Kasumi-1 (cell line): ENCODE measurements at places on chromosomes 7 and 10.

- no peak for DNase-seq
Observed at GRCh38 chr10:95236068-95236903, 42.2 kb downstream of the ACSM6 start.

- peak; percentile 53 for DNase-seq
Observed at GRCh38 chr7:38748056-38748610, 117.0 kb upstream of the AMPH start.

DNA sequence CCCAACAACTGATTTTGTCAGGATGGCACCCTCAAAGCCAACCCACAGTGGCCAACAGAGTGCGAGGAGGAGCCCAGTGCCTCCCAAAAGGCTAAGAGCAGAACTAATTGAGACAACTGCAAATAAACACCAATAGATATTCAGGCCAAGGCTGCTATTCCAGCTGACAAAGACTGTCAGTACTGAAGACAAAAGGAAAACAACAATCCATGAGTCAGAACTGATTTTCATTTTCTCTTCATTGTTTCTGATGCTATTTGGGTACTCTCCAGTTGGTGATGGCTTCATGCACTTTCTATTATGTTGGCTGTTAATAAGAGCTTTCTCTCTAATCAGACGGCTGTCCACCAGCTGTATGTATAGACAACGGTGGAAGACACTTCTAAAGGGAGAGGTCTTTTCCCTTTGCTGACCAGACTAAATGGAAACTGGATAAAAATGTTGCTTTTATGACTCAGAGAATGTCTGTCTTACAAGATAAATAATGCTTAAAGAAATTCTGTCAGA, 515.9 kb downstream of the PARD3 start:
- DNase-seq: no peak

- DNase-seq: no peak
Observed at GRCh38 chr10:25175527-25176420, 973 bp downstream of the GPR158 start.

- no peak for DNase-seq
Observed at GRCh38 chr10:132889556-132889955, 52.8 kb downstream of the CFAP46 start.

DNA sequence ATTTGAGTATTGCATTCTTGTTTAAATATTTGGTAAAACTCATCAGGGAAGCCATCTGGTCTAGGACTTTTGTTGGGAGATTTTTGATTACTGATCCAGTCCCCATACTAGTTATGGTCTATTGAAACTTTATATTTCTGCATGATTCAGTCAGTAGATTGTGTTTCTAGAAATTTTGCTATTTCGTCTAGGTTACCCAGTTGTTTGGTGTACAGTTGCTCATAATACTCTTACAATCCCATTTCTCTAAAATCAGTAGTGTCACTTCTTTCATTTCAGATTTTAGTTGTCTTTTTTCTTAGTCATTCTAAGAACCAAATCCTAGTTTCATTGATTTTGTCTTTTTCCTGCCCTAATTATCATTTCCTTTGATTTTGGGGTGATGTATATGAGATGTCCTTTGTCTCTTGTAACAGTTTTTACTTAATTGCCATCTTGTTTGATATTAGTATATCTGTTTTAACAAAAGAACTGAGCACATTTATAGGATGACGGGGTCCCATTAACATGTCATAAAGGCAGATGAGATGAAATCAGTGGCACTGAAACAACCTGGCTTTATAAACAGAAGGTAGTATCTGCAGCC, 7.9 kb downstream of the MALSU1 start:
- no peak for DNase-seq

DNA sequence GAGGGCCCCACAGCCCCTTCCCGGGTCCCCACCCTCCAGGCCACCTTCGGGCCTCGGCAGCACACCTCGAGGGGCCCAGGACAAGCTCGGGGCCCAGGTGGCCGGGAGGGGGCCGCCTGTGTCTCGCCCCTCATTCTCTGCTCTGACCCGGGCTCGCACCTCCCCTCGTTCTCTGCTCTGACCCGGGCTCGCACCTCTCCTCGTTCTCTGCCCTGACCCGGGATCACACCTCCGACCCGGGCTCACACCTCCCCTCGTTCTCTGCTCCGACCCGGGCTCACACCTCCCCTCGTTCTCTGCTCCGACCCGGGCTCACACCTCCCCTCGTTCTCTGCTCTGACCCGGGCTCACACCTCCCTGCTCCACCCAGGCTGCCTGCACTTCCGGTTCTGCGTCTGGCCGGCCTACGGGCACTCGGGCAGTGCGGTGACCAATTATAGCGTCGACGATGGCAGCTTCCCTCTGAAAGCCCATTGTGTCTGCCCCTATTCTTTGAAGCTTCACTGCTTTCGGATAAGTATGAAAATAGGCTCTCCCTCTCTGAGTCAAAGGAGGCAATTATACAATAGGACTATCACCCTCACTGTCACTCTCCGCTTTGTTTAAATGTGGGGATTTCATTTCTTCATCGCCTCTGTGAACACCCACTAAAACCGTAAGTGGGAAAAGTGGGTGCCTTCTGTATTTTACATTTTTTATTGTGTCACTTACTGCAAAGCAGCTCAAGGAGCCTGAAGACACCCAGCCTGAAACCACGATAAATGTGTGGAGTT, 457.4 kb downstream of the DNAJB6 start:
- DNase-seq: no peak

DNA sequence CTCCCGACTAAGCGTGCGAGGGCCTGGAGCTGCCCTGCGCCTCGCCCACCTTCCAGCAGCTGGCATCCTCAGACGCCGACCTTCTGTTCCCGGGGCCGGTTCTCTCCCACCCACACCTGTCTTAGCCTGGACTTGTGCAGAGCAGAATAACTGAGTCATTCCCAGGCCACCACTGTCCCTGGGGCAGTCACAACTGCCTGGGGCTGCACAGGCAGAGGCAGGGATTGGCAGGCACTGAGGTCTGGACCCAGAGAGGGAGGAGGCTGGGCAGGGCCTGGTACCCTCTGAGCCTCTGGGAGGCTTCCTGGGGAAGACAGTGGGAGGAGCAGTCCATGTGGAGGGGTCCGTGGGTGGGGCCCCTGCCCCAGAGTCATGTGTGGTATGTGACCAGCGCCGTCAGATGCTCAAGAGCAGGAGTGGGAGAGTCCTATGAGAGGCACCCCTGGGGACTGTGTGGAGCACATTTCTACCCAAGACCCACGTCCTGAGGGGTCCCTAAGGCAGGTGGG, 74.3 kb downstream of the NKX6-2 start:
- DNase-seq: no peak

DNA sequence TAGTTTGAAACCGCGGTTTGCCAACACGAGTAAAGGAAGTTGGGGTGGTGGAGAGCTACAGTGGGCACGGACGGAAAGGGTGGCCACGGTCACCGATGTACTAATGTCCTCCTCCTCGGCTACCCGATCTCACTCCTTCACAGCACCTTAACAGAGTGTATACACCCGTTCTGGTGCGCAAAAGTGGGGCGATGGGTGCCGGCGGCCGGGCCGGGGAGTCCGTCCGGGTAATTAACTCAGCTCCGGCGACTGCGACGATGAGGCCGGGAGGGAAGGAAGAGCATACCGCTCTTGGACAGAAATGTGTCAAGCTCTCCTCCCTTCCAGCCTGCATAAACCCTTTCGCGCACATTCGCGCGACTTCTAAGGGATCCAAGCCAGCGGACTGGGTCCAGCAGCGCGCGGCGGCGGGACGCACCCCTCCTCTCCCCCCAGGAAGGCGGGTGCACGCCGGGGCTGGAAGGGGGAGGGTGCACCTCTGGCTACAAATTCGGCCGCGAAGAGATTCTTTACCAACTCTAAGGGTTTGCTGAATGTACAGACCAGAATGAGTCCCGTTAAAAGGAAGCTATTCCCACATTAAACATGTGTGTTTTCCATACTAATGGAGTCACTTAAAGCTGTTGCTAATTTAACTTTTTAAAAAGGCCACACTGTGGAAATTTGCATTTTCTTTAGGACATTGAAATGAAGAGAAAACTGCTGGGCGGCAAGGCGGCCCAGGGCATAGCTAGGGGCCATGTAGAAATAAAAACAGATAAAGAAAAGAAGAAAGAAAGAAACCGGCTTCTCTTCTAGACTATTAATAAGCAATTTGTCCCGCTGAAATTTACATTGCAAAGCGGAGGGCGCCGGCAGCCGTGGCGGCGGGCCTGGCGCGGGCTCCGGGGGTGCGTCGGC, 6.6 kb upstream of the EBF3 start:
- DNase-seq: no peak

DNA sequence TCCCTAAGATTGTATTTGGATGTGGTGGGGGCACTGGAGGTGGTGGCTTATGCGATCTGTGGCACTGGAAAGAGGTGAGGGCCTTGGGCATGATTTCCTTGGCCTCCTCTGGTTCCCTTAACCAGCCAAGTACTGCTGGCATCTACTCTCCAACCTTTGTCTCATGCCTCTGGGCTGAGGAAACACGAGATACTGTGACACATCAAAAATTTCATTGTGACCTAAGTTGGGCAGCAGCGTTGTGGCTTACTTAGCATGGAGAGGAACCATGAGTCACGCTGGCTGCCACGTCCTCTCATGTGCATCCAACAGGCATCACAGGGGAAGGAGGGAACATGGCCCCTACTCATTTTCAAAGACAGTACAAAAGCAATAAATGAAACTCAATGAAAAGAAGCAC, 29.7 kb upstream of the GSDME start:
- DNase-seq: peak; percentile 93

DNA sequence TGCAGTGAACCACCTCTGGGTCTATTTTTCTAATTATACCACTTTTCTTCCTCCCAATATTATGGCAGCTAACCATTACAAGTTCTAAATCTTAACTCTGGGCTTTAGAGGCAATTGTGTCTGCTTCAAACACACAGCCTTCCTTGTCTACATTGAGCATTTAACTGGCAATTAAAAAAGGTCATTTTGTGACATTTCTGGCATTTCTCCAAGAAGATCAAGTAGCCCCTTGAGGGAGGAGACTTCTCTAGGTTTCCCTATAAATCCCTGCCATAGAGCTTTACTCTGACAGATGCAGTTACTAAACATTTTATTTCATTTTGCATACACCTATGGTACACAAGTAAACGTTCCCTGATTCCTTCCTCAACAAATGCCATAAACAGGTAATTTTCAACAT, 33.4 kb upstream of the FAM133B start:
- DNase-seq: no peak

GRCh38 chr7:44278451-44279161, 46.8 kb downstream of the CAMK2B start:
- no peak for DNase-seq

GRCh38 chr10:62852961-62853702, 37.0 kb upstream of the EGR2 start:
- peak; percentile 91 for DNase-seq
